Hematopoietic multipotent progenitor cell treated with erythropoietin and hydrocortisone succinate and interleukin-3 and kit ligand, for 17 days (in vitro differentiated cells): ENCODE measurements at places on chromosomes 4 and X.

GRCh38 chr4:73435984-73436383 is at the start of gene AFP:
Gene AFP (plus strand): TSS chr4:73436221. CDS start chr4:73436263, 42 bp downstream.
- DNase-seq, result no peak

DNA sequence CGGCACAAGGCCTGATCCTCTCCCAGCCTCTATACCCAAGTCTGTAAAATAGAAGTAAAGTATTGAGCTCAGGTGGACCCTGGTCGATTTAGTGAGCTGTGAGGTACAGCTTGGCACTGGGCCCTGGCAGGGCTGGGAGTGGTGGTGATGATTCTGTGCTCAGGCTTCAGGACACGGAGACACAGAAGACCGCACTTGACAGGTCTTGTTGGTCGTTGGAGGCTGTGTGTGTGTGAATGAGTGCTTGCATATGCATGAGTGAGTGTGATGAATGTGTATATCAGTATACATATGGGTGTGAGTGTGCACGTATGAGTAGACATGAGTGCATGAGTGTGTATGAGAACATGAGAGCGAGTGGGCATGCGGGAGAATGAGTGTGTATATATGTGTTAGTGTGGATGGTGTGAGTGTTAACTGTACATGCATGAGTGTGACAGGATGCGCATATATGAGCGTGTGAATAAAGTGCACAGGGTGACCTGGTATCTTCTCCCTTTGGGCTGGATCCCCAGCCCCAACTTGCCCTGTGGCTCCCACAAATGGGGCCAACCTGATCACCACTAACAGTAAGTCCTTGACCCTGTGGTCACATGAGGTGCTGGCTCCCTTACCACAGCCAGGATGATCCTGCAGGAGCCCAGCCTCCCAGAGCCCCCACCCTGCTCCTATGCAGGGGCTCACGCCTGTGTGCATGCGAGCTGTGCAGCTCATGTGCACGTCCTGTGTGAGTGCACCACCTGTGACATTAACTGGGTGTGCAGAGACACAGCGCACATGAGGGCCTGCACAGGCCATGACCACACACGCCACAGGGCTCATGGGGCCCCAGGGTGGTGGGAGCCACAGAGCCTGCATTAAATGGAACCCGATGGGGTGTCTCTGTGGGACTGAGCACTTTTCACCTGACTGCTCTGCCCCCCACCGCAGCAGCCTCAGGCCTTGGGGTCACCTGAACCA is 20.8 kb downstream of the SH3BP2 start:
- DNase-seq, result no peak

DNA sequence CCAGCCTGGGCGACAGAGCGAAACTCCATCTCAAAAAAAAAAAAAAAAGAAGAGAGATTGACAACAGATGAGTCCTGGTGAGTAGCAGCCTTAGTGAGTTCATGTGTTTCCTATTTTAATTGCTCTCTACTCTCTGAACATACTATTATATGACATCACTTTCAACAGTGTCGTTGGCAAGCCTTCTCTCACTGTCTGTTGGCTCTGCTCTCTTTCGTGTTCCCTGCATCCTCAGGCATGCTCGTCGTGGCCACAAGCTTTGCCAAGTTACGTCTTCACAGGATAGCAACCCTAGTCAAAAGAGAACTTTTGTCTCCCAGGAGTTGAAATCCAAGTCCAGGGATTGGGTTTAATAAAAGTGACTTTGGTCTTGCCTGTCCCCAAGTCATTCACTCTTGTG is 117.1 kb upstream of the EGFL6 start:
- no peak for DNase-seq

GRCh38 chr4:22014222-22014741 is 65.7 kb upstream of the KCNIP4 start:
- no peak for DNase-seq

- DNase-seq, result no peak
These were observed 71.8 kb downstream of the TMA16 start for GRCh38 chr4:163566257-163566796.

DNA sequence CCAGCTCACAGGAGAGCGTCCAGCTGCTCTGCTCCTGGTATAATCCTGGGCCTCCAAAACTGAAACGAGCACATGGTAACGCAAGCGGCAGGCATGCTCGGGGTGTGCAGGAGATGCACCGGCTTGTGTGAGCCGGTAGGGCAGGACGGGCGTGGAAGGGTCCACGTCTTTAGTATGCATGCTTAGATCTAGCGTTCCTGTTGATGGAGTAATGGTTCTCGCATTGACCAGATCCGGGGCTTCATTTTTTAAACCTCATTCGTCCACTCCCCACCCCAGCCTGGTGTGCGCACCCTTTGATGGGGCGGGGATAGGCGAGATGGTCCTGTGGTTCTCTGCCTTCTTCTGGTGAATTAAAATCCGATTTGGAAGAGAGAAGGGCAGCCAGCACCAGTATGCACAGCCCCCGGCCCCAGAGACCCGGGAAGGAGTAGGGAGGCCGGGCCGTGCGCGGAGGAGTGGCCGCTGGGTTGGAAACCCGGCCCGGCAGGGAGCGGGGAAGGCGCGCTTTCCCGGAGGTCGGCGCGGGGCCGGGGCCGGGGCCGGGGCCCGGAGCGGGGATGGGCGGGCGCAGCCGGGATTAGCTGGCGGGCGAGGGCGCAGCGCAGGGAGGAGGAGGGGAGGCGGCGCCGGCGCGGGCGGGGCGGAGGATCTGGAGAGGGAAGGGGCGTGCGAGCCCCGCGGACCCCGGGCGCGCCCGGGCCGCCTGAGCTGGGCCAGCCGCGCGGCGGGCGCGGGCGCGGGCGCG is 39.9 kb downstream of the FAM149A start:
- no peak for DNase-seq

DNA sequence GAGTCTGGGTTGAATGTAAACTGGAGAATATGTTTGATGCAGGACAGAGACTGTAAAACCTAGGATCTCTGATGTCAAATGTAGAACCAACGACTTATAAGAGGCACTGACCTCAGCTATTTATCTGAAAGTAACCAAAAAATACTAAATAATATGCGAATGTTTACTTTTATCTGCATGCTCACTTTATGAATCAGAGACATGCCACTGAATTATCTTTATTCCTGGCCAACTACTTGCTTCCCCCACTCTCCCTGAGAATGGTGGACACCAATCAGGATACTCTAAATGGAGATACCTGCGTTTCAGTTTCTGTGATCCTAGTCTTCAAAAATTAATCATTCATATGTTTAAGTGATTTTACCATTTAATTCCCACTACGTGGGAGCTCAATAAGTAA is 1038.4 kb upstream of the PABPC4L start:
- DNase-seq, result no peak

DNA sequence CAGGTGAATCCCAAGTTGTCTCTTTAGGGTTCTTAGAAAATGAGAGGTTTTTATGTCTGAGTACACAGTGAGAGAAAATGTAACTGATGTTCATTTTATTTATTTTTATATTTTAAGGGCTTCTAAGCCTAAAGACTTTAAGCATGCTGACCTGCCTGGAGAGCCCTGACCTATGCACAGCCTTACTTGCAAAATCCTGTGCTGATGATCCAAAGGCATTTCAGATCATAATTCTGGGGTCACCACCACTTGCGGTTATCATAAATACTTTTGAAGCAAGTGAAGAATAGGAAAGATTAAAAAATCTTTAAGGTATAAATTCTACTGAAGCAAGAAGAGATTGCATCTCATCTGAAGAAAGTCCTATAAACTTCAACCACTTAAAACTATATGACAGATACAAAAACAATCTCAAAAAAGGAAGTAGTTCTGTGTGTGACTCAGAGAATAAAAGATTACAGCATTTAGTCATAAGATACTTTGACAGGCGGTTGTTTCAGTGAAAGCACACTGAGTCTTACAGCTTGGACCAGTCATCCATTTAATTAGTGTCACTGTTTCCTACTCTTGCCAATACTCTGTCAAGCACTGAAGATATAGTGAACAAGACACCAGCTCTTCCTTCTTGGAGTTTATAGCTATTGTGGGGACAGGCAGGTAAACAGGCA is 245.2 kb upstream of the DIPK2B start:
- no peak for DNase-seq

- no peak for DNase-seq
These were observed 88.6 kb upstream of the MAML3 start for GRCh38 chr4:140242357-140243277.

GRCh38 chr4:47525154-47525819 is 40.2 kb downstream of the ATP10D start:
- DNase-seq, result no peak

DNA sequence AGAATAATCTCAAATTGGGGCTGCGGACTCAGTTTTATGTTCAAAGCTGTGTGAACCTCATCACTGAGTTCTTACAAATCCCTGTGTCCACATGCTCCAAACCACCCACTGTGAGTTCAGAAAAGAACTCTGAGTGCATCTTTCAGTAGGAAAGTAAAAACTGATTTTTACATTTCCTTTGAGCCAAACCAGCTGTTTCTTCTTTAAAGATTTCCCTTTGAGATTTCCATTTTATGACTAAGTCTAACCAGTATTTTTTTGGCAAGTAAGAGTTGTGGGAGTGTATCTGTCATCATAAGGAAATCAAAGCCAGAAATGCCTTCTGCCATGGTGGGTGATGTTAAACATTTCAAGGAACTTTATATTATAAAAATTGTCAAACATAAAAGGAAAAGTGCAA is 100.0 kb downstream of the TET2 start:
- DNase-seq, result no peak

GRCh38 chr4:101651778-101652177 is 138.8 kb upstream of the BANK1 start:
- no peak for DNase-seq

GRCh38 chr4:77202491-77202890 is 45.5 kb downstream of the CCNG2 start:
- no peak for DNase-seq

DNA sequence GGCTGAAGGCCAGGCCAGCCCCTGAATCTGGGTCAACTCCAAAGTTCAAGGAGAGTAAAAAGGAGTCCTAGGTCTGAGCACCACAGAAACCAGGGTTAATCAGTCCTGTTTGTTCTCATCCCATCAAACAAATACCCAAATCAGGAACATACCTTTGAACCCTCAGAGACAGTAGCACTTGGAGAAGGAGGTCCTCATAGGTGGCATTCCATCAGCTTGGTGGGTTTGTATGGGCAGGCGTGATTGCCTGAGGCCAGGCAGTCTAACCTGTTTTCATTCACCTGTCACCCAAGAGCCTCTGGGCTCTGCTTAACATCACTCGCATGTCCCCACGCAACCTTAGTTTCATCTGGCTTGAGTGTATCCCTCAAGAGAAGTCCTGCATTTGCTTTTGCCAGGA is 17.5 kb upstream of the MBTPS2 start:
- DNase-seq, result no peak

GRCh38 chrX:46559062-46559461 is 13.8 kb upstream of the ZNF674 start:
- no peak for DNase-seq
